EH (cell line): ENCODE measurements at places on chromosomes 2 and 18.

GRCh38 chr2:236158969-236159777, 9.0 kb downstream of the GBX2 start:
- DNase-seq, result no peak

DNA sequence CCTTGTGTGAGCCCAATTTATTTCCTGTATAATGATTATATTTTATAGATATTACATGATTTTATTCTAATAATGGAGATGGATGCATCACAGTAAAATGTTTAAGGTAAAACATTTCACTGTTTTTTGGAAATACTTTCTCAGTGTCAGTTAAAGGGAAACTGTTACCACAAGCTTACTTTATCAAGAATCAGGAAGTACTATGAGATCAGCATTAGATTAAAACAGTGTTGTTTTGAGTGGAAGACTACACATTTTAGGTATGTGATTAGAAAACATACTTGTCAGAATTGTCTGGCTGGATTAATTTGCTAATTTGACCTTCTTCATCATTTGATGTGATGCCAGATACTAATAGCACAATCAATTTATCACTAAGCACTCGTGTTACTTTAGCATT, at the start of gene HRH4:
HRH4 (plus strand) TSS at position 250 of the 400 bp plus-strand sequence; CDS start at position 342, 92 bp downstream.
- no peak for DNase-seq

DNA sequence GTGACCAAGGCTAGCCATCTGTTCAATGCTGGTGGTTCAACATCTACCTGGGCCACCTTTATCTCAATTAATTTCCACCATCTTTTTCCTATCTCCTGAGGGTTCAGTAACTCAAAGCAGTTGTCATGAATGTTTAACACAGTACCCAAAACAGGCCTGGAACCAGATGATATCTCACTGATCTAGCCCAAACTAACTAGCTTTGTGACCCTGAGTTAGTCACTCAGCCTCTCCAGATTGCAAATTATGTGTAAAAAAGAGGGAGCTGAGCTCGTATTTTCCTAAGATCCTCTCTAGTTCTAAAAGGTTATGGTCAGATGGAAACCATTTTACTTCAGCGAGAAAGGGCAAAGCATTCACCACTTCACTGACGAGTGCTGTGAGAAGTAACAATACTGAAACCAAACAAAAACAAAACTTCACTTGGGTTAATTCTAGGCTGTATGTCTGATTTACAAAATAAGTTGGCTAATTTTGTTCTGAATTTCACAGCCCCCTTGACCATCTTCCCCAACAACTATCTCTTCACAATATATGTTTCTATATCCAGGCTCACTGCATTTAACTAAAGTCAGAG, 14.8 kb downstream of the SPRED2 start:
- DNase-seq, result peak; percentile 24

DNA sequence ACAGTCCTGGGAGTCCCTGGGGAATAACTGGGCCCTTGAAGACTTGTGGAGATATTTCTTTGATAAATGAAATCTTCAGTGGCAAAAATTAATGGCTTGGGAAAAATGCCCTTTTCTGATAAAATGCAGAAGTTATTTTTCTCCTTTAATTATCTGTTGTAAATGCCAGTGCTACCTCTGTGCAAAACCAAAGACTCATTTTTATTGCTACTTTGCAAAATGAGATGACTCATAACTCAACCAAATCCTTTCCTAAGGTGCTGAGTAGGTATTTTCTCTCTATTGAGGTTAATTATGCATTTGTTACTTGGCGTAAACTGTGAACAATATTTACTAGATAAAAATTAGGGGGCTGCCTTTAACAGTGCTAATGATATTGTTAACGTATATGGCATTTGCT, 163.9 kb downstream of the DOK6 start:
- no peak for DNase-seq

GRCh38 chr2:201707753-201708152, 9.3 kb upstream of the MPP4 start:
- DNase-seq, result peak; percentile 72
